ENCODE measurements at places on chromosomes 4 and X. TPM values are rescaled to one million over a fixed set of nuclear protein-coding genes. Genes with fewer than 3 reads are reported as not detected.

DNA sequence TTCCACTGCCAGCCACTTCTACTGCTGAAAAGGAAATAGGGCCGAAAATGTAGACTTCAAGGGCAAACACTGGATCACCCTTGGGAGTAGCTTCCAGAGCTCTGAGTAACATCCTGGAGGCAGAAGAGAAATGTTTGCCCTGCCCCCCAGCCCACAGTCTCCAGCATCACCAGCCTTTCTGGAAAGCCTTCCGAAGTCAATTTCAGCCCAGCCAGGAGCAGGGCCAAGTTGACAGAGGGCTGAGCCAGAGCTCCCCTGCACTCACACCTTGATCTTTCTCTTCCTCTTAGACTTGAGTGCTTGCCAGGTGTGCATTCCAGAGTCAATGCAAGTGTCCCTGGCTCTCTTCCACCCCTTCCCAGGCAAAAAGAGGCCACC is 35.2 kb downstream of the SLC25A5 start:
- H3K27ac ChIP-seq = no peak overlapping the region
- H3K4me3 ChIP-seq = no peak overlapping the region
- no peaks in the 10 kb centered on the region for H3K27me3 ChIP-seq
- no peaks in the 10 kb centered on the region for H3K36me3 ChIP-seq

DNA sequence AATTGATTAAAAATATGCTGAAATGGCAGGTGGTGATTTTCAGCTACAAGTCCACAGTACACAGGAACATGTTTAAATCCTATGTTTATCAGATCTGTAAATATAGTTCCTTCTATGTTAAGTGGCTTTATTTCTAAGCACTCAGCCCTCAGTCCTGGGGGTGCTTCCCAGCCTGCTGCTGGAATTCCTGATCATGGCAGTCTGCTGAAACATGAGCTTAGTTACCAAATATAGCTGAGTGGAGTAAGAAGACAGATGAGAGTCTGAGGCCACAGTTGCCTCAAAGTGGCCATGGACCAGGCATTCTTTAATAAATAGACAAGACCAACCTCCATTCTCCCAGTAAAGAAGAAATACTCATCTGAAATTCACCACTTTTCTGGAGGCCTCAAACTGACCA is 17.1 kb upstream of the DDX60 start:
- H3K36me3 ChIP-seq = peaks cover 16% of the 10 kb centered on the region
- no peaks in the 10 kb centered on the region for H3K27me3 ChIP-seq
- DNase-seq = no peak
- H3K4me1 ChIP-seq = peaks cover 4% of the 10 kb centered on the region

DNA sequence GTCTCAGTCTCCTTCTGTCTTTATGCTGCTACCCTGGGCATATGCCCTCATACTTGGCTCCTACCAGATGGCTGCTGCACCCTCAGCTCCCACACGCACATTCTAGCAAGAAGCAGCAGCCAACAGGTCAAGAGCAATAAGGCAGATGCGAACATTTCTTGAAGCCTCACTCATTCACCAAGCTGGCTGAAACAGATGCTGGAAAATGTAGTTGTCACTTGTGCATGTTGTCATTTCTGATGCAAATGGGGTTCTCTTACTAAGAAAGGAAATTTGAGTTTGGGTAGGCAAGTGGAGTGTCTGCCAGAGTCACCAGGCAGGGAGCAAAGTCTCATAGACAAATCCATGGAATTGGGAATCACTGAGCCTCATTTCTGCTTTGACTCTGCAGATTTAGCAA is 57.4 kb upstream of the SORBS2 start:
- no peaks in the 10 kb centered on the region for H3K4me1 ChIP-seq
- no peak for DNase-seq
- peaks cover 4% of the 10 kb centered on the region for H3K27me3 ChIP-seq
- no peak overlapping the region for H3K27ac ChIP-seq

- peaks cover 5% of the 10 kb centered on the region for H3K27me3 ChIP-seq
- H3K27ac ChIP-seq = no peak overlapping the region
- H3K4me1 ChIP-seq = no peaks in the 10 kb centered on the region
- no peak for DNase-seq
- no peaks in the 10 kb centered on the region for H3K36me3 ChIP-seq
- no peak overlapping the region for H3K4me3 ChIP-seq
These were observed 81.8 kb downstream of the SRPX start for GRCh38 chrX:38138900-38139299.

- DNase-seq = no peak
- H3K36me3 ChIP-seq = no peaks in the 10 kb centered on the region
- peaks cover 20% of the 10 kb centered on the region for H3K27me3 ChIP-seq
- H3K27ac ChIP-seq = no peak overlapping the region
These were observed 3.6 kb upstream of the WDR19 start for GRCh38 chr4:39178706-39179105.

DNA sequence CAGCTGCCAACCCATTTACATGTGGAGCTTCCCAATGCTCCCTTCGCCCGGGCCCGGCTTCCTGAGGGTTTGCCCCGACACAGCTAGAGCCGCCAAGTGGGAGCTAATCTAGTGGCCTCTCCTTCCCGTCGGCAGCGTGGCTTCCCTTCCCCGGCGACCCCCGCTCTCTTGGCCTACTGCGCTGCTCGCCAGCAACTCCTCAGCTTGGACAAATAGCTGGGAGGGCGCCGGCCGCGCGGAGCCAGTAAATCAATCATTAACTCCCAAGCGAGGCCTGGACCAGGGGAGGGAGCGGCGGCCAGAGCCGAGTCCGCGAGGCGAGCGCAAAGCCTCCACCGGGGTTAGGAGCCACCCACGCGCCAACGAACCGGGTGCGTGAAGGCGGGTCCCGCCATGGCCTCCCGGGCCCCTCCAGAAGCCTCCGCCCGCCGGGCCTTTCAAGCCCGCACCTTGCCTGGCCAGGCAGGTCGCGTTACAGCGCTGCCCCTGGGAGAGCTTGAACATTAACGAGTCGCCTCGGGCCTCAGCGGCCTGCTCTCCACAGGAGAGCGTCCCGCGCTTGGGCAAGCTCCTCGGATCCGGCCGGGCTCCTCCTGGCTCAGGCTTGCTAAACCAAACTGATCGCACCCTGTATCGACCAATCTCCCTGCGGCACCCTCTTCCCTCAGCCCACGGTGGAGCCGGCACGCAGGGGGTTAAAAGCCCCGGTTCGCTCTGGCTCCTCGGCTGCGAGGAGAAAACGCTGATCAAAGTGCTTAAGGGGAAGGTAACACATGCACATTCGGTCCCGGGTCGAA is 10.6 kb upstream of the BCOR start:
- H3K4me3 ChIP-seq = peak overlapping the region; percentile 66
- H3K36me3 ChIP-seq = no peaks in the 10 kb centered on the region
- DNase-seq = no peak
- H3K4me1 ChIP-seq = peaks cover 6% of the 10 kb centered on the region
- no peaks in the 10 kb centered on the region for H3K27me3 ChIP-seq
- no peak overlapping the region for H3K27ac ChIP-seq

DNA sequence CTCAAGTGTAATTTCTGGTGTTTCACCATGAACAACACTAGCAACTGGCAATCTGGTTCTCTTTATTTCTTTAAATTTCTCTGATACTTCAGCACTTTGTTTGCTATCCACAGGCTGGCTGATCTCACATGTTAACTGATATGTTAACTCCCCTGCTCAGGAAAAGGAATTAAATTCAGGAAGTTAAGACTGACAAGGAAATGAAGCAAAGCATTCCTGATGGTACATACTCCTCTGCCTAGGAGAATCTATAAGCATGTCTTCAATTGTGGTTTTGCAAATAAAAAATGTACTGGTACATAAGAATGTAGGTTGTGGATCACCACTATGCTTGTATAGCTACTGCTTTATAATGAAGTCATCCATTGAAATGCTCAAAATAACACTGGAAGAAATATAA is 1119.2 kb upstream of the INTU start:
- no peak overlapping the region for H3K27ac ChIP-seq
- H3K4me3 ChIP-seq = no peak overlapping the region
- no peak for DNase-seq
- no peaks in the 10 kb centered on the region for H3K36me3 ChIP-seq

GRCh38 chr4:3852711-3853110 is 86.5 kb downstream of the ADRA2C start:
- H3K36me3 ChIP-seq = no peaks in the 10 kb centered on the region
- no peak for DNase-seq
- H3K4me1 ChIP-seq = no peaks in the 10 kb centered on the region
- no peaks in the 10 kb centered on the region for H3K27me3 ChIP-seq

DNA sequence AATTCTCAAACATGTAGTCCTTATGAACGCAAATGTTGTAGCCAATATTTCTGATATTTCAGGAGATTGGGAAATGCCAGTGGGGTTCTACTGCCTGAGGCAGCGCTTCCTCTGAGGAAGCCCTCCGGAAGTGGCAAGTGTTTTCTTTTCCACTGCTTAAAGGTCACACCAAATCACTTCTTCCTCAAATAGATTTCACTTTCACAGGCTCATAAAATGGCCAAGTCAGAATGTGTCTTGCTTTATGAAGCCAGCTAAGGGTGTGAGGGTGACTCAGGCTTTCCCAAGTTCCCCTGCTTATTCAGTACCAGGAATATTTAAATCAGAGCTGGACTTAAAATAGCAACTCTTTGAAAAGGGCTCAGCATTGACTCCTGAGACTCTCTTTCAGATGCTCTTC is 514.2 kb upstream of the DIPK2B start:
- H3K36me3 ChIP-seq = peaks cover 4% of the 10 kb centered on the region
- no peak overlapping the region for H3K27ac ChIP-seq
- H3K27me3 ChIP-seq = no peaks in the 10 kb centered on the region
- no peak overlapping the region for H3K4me3 ChIP-seq

DNA sequence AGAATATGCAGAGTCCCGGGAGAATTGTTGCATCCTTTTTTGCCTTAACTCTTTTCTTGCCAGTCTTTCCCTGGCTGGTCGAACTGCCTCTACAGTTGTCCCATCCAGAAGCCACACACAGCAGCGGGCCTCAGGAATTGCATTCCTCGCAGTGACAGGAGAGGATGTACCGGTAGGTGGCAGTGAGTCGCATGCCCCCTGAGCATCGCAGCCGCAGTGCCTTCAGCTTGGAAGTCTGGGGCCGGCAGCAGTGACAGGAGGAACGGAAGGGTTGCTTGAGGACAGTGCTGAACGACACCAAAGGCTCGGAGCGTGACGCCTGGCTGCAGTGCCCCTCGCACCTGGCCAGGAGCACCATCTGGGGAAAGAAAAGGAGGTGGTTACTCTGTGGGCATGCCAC is 23.5 kb downstream of the NDP start:
- no peaks in the 10 kb centered on the region for H3K36me3 ChIP-seq
- H3K4me1 ChIP-seq = peaks cover 5% of the 10 kb centered on the region
- H3K27me3 ChIP-seq = peaks cover 2% of the 10 kb centered on the region
- H3K27ac ChIP-seq = no peak overlapping the region
- DNase-seq = peak; percentile 39

GRCh38 chr4:16725252-16725651 is 173.2 kb downstream of the LDB2 start:
- no peak overlapping the region for H3K27ac ChIP-seq
- H3K27me3 ChIP-seq = peaks cover 3% of the 10 kb centered on the region

The RAI2 gene
- not detected for total RNA-seq

The GAGE12J gene
- not detected for total RNA-seq

The HMGB2 gene
- total RNA-seq = 620 TPM

All from activated naive CD8-positive, alpha-beta T cell treated with anti-CD3 and anti-CD28 coated beads, Interleukin-2, amount 10 ng/mL, durations not matched to agents 7 days and 5 days (primary cell).